ENCODE measurements at places on chromosomes 4 and X.

DNA sequence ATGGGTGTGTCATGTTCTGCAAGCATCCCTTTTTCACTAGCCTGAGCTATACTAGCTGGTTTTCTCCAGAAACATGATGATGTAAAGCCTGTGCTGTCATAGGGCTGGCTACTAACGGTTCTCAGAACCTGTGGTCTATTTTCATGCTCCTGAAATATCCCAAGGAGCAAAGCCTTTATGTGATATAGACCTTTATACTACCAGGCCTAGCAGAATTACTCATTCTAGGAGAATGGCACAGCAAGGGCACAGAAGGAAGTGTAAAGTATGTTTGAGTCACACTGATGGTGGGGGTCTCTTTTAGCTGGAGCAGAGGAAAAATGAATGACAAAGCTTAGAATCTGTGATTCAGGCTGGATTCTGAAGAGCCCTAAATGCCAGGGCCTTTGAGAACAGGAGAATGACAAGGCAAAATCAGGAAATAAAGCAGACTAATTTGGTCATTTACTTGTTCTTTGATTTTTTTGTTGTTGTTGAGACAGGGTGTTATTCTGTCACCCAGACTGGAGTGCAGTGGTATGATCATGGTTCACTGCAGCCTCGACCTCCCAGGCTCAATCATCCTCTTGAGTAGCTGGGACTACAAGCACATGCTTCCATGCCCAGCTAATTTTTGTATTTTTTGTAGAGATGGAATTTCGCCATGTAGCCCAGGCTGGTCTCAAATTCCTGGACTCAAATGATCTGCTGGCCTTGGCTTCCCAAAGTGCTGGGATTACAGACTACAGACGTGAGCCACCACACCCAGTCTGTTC, 11.8 kb downstream of the TCEAL1 start:
- DNase-seq = no peak

- DNase-seq = no peak
Measured at GRCh38 chr4:177214935-177215334, 94.7 kb upstream of the NEIL3 start.

- DNase-seq = peak; percentile 32
Measured at GRCh38 chr4:16897991-16898827, at the start of gene LDB2. Gene LDB2 (minus strand): TSS chr4:16898645.

- DNase-seq = peak; percentile 80
Measured at GRCh38 chr4:151276787-151277562, at the start of gene PRSS48. Gene PRSS48 (plus strand): TSS chr4:151277161. CDS start chr4:151277173, 12 bp downstream.

DNA sequence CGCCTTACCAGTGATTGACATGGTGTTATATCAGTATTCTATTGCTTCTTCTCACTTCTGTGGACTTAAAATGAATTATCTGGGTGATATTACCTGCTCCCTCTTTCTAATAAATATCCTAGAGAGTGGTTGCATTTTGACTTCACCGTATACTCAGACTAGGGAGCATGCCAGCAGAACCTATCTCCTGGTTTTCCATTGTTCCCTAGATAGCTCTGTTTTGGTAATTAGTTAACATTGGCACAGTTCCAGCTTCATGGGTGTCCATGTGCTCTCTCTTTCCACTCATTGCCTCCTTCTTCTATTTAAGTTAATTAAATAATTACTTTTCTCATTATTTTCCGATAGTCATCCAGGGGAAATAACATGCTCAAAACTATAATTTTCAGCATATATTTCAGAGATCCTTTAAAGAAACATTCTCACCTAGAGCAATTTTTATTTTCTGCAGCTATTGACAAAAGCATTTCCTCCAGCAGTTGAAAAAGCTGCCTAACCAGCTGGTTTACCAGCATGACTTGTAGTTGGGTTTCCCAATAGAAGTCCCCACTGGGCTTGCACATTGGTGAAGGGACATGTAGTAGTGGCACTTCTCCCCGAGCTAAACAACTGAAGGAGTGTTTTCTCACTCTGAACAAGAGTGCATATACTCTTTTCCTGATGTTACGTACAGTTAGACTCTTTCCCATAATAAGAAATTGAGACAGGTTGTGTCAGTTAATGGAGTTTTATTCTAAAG, 27.9 kb upstream of the PAPSS1 start:
- no peak for DNase-seq

DNA sequence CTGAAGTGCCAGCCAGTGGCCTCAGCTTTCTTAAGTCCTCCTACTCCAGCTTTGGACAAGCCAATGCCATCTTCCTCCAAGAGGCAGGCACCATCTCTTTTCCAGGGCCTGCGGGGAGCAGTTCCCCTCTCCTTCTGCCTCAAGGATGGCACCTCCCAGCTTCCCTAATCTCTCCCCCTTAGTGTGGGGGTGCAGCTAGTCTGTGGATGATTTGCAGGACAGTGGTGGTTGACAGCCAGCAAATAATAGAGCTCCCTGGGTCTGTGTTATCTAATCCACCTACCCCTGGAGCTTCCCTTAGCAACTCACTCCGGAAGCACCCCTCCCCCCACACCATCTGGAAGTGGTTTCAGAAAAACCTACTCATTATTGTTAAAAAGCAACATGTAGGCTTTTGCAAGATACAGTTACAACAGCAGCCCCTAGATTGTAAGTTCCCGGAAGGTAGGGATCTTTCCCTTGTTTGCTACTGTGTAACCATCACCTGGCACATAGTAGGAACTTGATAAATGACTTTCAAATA, 247.1 kb downstream of the BCOR start:
- no peak for DNase-seq

DNA sequence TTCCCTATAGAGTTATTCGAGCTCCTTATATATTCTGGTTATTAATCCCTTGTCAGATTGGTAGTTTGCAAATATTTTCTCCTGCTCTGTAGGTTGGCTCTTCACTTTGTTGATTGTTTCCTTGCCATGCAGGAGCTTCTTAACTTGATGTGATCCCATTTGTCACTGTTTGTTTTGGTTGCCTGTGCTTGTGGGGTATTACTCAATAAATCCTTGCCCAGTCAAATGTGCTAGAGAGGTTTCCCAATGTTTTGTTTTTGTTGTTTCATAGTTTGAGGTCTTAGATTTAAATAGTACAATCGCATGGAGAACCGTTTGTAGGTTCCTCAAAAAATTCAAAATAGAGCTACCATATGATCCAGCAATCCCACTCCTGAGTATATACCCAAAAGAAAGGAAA, 2.3 kb upstream of the SYTL5 start:
- no peak for DNase-seq

DNA sequence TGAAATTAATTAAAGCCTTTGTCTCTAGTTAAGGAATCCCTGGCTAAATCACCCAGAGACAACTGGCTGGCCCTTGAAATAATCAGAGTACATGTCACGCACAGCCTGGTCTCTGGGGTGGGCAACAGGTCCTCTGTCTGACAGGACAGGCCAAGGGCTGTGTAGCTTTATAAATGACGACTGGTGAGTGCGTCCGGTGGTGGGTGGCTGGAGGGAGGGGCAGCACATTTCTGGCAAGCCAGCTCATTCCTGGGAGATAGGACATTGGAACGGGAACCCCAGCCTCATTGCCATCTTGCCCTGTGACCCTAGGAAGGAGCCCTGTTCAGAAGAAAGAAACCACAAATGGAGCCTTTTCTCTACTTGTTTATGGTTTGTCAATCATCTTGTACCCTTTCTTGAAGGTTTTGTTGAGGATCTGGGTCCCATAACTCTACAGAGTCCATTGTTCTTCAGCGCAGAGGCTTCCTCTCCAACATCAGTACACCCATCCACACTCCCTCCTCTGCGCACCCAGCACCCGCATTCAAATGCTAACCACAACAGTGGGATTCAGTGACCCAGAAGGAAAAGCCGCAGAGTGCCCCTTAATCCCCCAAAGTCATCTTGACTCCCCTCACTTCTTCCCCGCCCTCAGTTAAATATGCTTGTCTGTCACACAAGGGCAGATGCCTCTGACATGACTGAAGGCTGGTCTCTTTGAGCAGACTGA, 368.1 kb downstream of the UNC5C start:
- DNase-seq = no peak

GRCh38 chr4:120466429-120466828, 399.8 kb upstream of the MAD2L1 start:
- DNase-seq = no peak

DNA sequence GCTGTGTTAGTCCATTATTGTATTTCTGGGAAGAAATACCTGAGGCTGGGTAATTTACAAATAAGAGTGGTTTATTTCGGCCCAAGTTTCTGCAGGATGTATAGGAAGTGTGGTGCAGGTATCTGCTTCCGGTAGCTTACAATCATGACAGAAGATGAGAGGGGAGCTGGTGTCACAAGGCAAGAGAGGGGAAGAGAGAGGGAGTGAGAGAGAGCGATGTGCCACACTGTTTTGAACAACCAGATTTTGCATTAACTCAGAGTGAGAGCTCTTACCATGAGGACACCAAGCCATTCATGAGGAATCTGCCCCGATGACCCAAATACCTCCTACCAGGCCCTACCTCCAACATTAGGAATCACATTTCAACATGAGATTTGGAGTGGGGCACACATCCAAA, 627.6 kb upstream of the FRG1 start:
- no peak for DNase-seq

GRCh38 chrX:109886122-109886761, 116.7 kb upstream of the TMEM164 start:
- peak; percentile 26 for DNase-seq

DNA sequence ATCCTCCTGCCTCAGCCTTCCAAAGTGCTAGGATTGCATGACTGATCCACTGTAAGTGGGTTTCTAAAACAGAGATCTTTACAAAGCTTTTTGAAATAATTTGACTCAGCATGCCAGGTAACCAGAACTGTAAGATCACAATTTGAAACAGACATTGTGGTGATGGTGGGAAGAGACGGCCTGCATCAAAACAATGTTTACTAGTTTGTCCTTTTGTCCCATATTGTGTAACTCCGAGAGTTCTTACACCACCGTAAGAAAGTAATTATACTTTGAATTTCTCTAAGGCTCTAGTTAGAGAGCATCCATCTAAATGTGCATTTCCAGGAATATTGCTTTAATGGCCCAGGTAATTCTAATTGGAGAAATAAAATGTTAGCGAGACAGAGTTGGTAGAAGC, 594 bp upstream of the ARHGAP24 start:
- DNase-seq = no peak

DNA sequence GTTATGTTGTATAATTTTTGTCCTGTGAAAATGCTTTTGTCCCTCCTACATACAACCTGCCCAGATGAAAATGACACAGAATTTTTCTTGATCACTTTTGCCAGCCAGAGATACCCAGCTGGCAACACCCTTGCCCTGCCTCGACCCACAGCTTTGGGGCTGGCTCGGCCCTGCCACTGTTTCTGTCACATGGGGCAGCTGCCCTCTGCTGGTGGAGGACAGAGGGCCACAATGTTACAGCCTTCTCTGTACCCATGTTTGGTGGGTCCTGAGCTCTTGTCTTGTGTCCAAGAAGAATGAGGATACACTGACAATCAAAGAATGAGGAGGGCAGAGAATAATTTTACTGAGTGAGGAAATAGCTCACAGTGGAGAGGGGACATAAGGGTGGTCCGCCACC, 31.1 kb downstream of the BMP15 start:
- peak; percentile 19 for DNase-seq

DNA sequence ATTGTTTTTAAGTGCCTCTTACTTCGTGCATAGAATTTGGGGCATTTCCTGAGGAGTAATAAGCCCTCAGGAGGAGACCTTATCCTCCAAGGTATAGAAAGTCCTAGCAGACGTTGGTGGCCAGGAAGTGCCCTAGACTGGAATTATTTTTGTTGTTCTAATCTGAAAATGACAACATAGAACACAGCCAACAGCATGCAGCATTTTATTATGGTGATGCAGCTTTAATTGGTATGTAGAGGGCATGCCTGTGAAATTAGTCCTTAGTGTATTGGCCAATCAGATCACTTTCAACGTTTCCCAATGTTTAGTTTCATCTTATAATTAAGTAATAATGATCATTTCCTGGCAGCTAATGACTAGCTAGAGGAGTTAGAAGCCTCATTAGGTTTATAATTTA, 199.2 kb downstream of the SHROOM3 start:
- DNase-seq = no peak

DNA sequence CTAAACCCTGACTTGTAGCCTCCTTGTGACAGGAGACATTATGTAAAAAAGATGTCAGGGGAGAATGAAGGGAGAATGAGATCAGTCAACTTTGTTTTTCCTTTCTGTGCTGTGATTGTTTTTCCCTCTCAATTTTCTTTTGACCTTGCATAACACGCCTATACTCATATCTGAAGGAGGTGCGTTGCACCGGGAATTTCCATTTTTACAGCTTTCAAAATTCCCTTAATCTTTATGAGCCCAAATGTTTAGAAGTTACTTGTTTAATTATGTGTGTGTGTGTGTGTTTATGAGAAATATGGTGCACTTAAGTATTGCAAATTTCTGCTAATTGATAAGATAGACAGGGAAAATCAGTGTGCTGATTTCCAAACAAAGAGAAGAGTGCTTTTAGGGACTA, 21.6 kb downstream of the SYNPO2 start:
- DNase-seq = no peak

GRCh38 chr4:170229006-170229405, 139.2 kb upstream of the AADAT start:
- no peak for DNase-seq

- no peak for DNase-seq
Measured at GRCh38 chr4:156725257-156725656, 246.3 kb downstream of the PDGFC start.

- no peak for DNase-seq
Measured at GRCh38 chrX:111340054-111340453, 69.8 kb upstream of the CAPN6 start.

DNA sequence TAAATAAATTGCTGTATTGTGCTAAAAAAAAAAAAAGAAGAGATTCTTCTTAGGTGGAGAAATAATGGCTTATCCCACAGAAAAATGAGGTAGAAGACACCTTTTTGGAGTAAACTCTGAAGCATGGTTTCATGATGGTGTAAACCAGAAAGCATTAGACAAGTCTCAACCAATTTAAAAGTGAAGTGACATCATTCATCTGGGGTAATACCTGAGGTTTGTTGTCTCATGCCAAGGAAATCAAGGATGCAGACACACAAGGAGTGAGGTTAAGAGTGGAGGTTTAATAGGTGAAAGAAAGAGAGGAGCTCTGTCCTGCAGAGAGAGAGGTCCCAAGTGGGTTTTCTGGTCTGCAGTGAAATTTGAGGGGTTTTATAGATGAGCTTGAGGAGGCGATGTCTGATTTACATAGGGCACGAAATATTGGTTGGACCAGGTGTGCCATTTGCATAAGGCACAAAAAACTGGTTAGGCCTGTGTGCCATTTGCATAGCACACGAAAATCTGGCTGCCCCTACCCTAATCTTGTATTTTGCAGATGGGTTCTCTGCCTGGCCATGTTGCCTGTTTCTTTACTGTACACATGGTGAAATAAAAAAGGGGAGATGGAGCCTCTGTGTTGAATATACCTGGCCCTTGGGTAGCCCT, 25.0 kb upstream of the CWH43 start:
- no peak for DNase-seq

- no peak for DNase-seq
Measured at GRCh38 chrX:36577006-36577405, 431.2 kb upstream of the FAM47C start.

GRCh38 chrX:17737710-17737985, 355 bp downstream of the SCML1 start:
- DNase-seq = no peak
